ENCODE measurements at places on chromosomes 4 and X.

DNA sequence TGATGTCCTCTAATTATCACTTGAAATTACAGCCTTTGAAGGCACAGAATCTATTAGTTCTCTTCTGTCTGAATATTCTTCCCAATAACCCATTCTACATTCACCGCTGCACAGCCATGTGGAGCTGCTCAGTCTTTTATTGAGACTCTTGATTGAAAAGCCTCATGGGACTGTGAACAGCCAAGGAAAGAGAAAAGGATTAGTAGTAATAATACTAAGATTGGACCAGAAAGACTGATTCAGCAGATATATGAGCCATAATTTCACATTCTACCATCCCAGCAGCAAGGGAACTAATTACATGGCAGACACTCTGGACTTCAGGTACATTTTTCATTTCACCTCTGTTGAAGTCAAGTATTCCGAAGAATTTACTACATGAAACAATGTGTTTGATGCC is 2471.7 kb downstream of the ARAP2 start:
- no peak for DNase-seq

- no peak for DNase-seq
Observed at GRCh38 chr4:118683513-118683912, 1.7 kb upstream of the METTL14 start.

DNA sequence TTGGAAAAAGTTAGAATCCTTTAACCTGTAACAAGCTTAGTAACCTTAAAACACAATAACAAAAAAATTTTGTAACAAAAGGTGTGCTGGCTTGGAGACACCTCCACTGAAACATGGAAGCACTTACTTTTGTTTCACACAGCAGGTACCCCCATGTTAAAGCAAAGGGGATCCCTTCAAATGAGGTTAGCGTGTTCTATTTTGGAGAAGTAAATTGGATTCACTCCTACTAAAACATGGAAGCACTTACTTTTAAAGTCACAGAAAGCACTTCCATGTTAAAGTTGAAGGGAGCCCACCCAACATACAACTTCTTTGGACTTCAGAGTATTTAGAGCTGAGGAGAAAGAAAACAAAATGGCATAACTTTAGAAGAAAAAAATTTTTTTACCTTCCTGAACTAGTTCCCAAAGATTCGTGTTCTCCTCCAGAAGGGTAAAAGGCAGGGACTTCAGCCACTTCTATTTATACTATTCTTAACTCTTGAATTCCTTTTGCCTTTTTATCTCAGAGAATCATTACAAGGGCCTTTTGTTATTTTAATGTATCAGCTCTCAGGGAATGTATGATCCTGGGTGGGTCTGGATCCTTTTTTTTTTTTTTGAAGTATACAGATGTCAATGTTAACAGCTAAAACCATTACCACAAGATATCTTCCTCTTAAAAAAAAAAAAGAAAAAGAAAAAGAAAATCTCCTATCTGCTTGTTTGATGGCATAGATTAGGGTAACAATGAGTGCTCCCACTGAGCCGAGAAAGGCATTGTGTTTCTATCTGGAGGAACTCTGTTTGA is 11.5 kb downstream of the LARP7 start:
- no peak for DNase-seq

GRCh38 chr4:81180916-81181315 is 34.1 kb downstream of the PRKG2 start:
- no peak for DNase-seq

GRCh38 chr4:184420881-184421416 is 53.4 kb downstream of the IRF2 start:
- DNase-seq, result no peak

- DNase-seq, result no peak
Observed at GRCh38 chr4:129167640-129168260, 71.8 kb downstream of the C4orf33 start.

Measured in T follicular helper cell (primary cell).